NCI-H1436 treated with DMSO at 0.1 percent for 48 hours (cell line): ENCODE measurements at places on chromosomes 12 and 14.

GRCh38 chr14:64772397-64772950 lies 68.2 kb downstream of the PLEKHG3 start:
- no peak for DNase-seq

- no peak for DNase-seq
Observed at GRCh38 chr12:1915082-1915968, 3.1 kb downstream of the CACNA2D4 start.

DNA sequence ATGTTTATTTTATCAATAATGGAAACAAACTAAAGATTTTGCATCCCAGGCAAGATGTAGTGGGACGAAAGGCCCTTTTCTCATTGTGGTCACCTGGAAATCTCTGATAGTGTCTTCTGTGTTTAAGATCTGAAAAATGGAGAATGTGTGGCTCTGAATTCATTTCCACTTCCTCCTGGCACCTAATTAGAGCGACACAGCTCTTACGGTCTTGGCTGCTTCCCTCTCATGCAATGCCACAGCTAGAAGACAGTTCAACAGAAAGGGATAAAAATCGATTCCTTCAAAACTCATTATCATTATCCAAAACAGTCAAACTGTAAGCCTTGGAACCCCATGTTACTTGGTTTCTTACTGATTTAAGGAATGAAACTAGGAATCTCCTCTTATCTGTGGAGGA lies 9.3 kb downstream of the ST8SIA1 start:
- no peak for DNase-seq

GRCh38 chr12:50542448-50542847 lies 37.7 kb downstream of the DIP2B start:
- no peak for DNase-seq
